ENCODE measurements at places on chromosomes 6 and 20.

DNA sequence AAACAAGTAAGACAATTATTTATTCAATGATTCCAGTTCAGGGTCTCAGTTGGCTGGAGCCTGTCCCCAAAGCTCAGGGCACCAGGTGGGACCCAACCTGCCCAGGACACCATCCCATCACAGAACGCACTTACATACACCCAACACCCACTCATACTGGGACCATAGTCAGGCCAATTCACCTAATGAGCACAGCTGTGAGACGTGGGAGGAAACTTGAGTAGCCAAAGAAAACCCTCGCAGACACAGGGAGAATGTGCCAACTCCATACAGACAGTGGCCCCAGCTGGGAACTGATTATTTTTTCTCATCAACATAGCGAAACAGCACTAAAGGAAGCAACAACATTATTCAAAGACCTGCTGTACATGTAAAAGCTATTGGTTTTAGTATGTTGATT is 58.6 kb upstream of the DOK5 start:
- DNase-seq: no peak

GRCh38 chr6:110799189-110799588 is 16.1 kb downstream of the CDK19 start:
- no peak for DNase-seq

- no peak for DNase-seq
These were observed 18.4 kb downstream of the DLL1 start for GRCh38 chr6:170272341-170273065.

DNA sequence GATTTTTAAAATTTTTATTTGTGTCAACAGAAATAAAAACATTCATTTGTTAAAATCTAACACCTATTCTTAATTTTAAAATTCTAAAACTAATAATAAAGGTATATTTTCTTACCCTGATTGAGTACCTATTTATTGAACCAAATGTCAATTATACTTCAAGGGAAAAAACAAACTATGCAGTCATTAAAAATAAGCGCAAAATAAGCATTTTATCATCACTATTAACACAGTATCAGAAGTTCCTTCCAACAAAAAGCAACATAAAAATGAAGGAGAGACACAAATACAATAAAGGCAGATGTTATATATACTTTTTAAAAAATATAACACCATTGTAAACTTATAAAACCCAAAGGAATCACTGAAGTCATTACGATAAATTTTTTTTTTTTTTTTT is 52.7 kb downstream of the ZHX3 start:
- DNase-seq: no peak

GRCh38 chr6:96760153-96760687 is 77.1 kb downstream of the GPR63 start:
- no peak for DNase-seq

GRCh38 chr6:100447900-100448748 is 16.6 kb downstream of the SIM1 start:
- DNase-seq: no peak

GRCh38 chr6:83893024-83893423 is 33.5 kb downstream of the CYB5R4 start:
- no peak for DNase-seq

- DNase-seq: no peak
These were observed 103.2 kb downstream of the TOX2 start for GRCh38 chr20:44017905-44018258.

DNA sequence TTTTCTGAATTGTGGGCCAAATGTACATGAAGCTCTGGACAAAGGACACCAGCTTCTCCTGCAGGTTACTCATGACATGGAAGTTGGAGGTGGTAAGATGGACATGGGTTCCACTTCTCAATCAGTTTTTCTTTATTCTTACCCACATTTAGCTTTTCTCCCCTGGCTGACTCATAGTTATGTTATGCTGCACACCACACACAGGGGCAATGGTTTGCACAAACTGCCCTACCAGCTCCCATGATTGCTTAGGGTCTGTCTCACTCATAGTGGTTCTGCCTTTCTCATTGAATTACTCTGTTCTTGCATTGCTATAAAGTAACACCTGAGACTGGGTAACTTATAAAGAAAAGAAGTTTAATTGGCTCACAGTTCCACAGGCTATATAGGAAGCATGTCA is 4.5 kb upstream of the CD109 start:
- no peak for DNase-seq

DNA sequence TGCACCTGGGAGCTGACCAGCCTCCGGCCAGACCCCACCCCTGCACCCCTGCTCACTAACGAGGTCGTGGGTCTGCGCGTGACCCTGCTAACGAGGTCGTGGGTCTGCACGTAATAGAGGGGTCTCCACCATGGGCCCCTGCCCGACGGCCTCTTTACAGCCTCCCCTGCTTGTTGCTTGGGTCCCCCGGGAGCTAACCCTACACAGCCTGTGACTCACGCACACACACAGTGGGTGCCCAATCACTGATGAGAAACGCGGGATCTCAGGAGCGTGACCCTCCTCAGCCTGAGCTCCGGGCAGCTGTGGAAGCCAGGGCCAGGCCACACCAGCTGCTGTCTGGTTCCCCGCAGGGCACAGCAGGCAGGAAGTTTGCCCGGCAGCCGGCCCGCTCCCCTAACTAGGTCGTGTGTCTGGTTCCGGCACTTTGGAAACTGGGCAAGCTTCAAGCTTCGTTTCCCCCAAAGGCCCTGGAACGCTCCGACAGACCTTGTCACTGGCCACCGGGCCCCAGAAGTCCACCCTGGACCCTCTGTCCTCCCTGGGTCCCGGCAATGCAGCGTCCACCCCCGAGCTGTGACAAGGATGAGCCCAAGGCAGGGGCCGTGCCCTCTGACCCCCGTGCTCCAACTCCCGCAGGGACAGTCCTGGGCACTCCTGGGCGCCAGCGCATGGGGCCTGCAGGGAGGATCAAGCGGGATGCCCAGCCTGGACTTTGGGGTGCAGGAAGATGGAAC is 767 bp downstream of the PTK6 start:
- DNase-seq: no peak

GRCh38 chr6:141848029-141848890 is 284.5 kb upstream of the GJE1 start:
- DNase-seq: no peak

- DNase-seq: peak; percentile 8
These were observed 32.3 kb upstream of the LGSN start for GRCh38 chr6:63352069-63352543.

DNA sequence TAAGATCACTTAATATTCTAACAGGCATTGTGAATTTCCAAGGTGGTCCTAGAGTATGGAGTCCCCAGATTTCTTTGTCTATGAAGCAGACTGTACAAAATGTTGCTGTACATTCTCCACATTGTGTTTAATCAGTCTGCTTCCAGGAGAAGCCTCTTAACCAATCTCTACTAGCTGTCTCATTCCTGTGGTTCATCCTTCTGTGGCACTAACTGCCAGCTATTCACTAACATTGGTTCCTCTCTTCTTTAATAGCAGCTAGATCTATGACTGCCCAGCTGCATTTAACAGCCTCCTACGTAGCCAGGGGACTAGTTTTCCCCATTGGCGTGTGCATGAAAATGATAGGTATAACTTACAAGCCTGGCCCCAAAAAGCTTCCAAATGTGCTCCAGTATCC is 395.4 kb downstream of the SAMD5 start:
- no peak for DNase-seq

- DNase-seq: no peak
These were observed 25.3 kb upstream of the HECA start for GRCh38 chr6:139109558-139109957.

- peak; percentile 79 for DNase-seq
These were observed 18.3 kb downstream of the HMGN4 start for GRCh38 chr6:26556263-26557070.

DNA sequence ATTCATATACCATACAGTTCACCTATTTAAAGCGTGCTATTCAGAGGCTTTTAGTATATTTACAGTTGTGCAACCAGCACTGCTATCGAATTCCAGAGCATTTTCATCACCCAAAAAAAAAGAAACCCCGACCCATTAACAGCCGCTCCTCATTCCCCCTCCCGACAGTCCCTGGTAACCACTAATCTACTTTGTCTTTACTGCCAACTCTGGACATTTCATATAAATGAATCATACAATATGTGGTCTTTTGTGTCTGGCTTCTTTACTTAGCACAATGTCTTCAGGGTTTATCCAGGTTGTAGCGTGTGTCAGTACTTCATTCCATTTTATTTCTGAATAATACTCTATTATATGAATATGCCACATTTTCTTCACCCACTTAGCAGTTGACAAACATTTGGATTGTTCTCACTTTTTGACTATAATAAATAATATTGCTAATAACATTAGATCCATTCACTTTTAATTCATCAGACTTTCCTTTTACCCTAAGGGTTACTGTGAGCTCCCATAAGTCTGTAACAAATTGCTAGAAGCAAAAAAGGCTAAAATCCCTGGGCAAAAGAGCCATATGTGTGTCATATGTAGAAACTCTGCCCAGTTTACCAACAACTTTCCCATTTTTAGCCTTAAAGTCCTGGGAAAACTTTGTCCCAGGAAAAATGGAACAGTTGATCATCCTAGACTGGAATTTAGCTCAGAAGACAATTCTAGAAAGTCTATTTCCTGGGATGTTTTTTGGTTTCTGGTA is 23.2 kb upstream of the ROS1 start:
- DNase-seq: peak; percentile 9

- DNase-seq: no peak
These were observed 5.4 kb downstream of the EPM2A start for GRCh38 chr6:145729887-145730286.

GRCh38 chr6:45462190-45463134 is 84.7 kb upstream of the SUPT3H start:
- DNase-seq: no peak

GRCh38 chr6:168179133-168179532 is 100.1 kb upstream of the FRMD1 start:
- DNase-seq: no peak

- DNase-seq: no peak
These were observed 1.3 kb downstream of the MAN1A1 start for GRCh38 chr6:119348096-119348747.

DNA sequence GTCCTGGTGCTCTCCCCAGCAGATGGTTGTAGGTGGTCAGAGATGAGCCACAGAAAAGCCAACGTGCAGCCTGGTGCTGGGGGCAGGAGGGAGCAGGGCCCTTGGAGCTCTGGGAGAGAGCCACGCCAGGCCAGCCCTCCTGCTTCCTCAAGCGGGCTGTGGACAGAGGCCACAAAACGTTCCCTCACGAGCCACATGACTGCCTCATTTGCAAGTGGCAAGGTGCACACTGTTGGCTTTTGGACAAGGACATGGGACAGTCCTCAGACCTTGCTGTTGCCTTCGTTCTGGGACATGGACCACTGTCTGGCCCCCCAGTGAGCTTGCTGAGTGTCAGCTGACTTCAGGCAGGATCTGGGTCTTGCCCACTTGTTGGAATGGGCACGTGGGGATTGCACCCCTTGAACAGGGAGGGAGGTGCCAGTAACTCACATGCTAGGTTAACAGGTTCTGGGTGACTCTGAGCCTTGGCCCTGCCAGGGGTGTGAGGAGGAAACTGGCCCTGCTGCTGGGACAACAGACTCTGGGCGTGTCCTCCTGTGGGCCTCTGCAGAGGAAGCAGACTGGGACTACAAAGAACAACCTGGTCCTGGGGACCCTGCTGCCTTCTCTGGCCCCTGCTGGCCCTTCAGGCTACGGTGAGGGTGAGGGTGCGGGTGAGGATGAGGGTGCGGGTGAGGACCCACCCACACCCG is 2.6 kb downstream of the SLCO4A1 start:
- DNase-seq: no peak

- DNase-seq: peak; percentile 15
These were observed 69.8 kb upstream of the RIN2 start for GRCh38 chr20:19688031-19688806.

- no peak for DNase-seq
These were observed 218.6 kb downstream of the DLL1 start for GRCh38 chr6:170072246-170072645.

GRCh38 chr6:150452428-150453243 is 83.8 kb downstream of the IYD start:
- DNase-seq: no peak

- DNase-seq: no peak
These were observed 5.8 kb downstream of the CITED2 start for GRCh38 chr6:139368661-139369060.

GRCh38 chr6:36113703-36114102 is 16.6 kb upstream of the MAPK13 start:
- DNase-seq: no peak

GRCh38 chr6:56927538-56928453 is 27.1 kb upstream of the BEND6 start:
- DNase-seq: no peak

DNA sequence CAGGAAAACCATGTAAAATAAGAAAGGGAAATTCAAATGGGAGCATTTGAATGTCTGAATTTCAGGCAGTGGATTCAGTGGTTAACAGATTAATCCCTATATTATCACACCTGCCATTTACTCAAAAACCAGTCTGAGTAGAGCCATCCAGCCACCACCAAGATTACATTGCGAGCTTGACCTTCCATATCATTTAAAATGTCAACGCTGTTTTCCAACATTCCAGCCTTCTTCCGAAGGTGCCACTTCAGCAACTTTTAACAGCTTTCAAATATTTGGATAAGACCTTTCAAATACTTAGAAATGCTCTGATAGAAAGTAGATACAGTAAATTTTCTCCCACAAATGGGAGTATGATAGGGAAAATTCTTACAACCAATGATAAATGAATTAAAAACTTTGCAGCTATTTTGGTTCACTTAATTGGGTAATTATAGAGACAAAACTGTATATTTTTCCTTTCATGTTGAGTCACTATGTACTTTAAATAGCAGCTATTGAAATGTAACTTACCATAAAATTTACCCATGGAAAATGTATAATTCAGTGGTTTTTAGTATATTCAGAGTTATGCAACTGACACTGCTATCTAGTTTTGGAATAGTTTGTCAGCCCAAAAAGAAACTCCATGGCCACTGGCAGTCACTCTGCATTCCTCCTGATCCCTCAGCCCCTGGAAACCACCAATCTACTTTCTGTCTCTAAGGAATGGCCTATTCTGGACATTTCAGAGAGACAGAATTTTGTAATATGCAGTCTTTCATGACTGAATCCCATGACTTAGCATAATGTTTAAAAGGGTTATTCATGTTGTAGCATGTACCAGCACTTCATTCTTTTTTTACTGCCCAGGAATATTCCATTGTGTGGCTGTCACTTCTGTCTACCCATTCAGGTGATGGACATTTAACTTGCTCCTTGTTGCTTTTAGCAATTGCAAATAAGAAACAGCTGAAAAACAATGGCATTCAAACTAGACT is 21.5 kb downstream of the EZR start:
- no peak for DNase-seq

- DNase-seq: no peak
These were observed 9.5 kb upstream of the FKBPL start for GRCh38 chr6:32139590-32139989.

Data from G401 (cell line).